ENCODE measurements at places on chromosomes 1 and 21.

DNA sequence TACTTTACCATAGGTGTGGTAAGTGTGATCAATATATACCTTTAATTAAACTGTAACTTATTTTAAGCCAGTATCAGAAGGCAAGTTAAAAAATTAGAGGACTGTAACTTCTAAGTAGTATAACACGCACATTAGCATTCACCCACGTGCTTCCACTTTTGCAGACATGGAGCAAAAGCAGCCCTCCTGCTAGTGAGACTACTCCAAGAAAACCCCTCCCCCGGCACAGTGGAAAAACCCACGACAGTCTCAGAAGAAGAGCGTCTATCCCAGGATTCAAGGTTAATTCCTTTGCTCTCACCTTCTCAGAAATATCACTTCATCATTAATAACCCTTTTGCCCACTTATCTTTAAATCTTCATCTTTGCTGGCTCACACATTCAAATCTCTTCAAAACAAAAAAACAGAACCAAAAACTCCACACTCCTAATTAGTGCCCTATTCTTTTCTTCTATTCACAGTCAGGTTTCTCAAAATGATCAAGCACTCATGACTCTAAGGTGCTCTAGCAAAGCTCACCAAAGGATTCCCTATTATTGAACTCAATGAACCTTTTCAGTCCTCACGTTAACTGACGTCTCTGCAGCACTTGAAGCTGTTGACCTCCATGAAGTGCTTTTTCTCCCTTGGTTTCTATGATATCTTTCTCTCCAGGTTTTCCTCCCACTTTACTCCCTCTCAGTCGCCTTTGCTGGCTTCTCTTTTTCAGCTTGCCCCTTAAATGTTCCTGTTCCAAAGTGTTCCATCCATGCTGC, 213.5 kb downstream of the SMYD3 start:
- no peak for DNase-seq

- DNase-seq, result no peak
These were observed 221.7 kb downstream of the NEGR1 start for GRCh38 chr1:72060466-72061245.

- no peak for DNase-seq
These were observed 59.4 kb downstream of the ELK4 start for GRCh38 chr1:205572421-205572820.

GRCh38 chr1:160910170-160910750, 25.3 kb upstream of the ITLN1 start:
- no peak for DNase-seq

DNA sequence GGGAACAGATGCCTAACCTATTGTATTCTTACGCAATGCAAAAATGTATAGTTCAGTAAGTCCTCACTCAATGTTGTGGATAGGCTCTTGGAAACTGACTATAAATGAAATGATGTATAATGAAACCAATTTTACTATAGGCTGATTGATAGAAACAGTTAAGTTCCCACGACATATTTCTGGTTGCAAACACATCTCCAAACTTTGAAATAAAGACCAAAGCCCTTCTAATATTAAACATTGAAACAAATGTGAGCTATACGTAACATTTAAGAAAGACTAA, 29.1 kb downstream of the MAP3K21 start:
- no peak for DNase-seq

Measured in effector CD4-positive, alpha-beta T cell (primary cell).